ENCODE measurements at places on chromosomes 5 and 9.

DNA sequence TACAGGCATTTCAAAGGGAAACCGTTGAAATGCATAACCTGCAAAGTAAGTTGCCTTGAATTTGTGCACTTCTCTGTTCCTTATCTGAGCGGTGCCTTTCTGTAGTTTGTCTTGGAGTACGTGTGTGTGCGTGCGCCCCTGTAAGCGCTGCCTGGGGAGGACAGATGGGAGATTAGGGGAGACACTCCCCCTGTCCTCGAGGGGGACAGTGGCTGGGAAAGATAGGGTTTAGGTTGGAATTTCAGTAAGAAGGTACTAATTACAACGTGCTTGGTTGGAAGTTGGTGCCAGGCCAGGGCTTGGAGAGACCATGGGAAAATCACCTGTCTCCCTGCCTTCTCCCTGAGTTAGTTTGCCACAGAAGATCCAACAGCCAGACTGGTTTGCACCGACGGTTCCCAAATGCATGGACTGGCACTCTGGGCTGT lies 73.2 kb downstream of the PIK3R1 start:
- DNase-seq = no peak

- DNase-seq = no peak
These were observed 504.8 kb upstream of the SGCD start for GRCh38 chr5:155822177-155822576.

GRCh38 chr9:16068476-16068875 lies 515.6 kb downstream of the CCDC171 start:
- DNase-seq = no peak

- no peak for DNase-seq
These were observed 38.1 kb downstream of the ITGA1 start for GRCh38 chr5:52825826-52826225.
